ENCODE measurements at places on chromosomes 6 and 20.

GRCh38 chr6:72798196-72798595 lies 176.3 kb downstream of the KCNQ5 start:
- no peaks in the 10 kb centered on the region for H3K27me3 ChIP-seq
- no peaks in the 10 kb centered on the region for H3K36me3 ChIP-seq
- no peaks in the 10 kb centered on the region for H3K4me1 ChIP-seq

DNA sequence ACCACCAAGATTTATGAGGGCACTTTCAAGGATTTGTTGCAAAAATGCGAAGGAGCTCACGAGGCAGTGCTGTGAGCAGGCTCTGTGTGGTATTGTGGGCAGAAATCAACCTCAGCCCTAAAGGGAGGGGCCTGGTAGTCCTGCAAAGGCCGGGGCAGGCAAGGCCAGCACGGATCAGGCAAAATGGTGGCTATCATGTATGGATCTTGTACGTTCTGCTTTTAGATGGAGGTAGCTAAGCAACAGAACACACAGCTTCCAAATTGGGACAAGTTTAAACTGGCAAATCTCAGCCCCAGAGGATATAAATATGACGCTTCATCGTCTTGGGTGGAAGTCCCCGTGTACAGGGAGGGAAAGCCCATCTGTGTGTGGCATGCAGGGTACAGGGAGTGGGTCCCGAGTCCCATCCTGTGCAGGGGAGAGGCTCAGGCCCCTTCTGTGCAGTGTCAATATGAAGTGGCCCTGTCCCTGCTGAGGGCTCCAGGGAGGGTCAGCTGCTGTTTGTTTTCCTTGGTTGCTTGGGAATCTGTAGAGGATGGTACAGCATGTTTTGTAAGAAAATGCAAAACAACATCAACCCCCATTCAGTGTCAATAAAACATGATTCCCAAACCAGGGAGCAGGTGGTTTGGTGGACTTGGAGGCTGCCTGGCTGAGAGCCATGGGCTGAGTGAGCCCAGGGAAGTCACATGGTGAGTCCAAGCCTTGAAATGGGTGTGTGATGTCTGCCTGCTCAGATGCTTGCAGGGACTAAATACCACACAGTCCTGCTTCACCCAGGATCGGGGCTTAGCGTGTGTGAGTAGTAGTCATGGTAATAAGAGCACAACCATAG lies 113.0 kb downstream of the SYCP2 start:
- H3K4me1 ChIP-seq, result no peaks in the 10 kb centered on the region
- no peak overlapping the region for H3K4me3 ChIP-seq
- no peak overlapping the region for H3K27ac ChIP-seq
- peak; percentile 11 for DNase-seq
- H3K27me3 ChIP-seq, result no peaks in the 10 kb centered on the region

DNA sequence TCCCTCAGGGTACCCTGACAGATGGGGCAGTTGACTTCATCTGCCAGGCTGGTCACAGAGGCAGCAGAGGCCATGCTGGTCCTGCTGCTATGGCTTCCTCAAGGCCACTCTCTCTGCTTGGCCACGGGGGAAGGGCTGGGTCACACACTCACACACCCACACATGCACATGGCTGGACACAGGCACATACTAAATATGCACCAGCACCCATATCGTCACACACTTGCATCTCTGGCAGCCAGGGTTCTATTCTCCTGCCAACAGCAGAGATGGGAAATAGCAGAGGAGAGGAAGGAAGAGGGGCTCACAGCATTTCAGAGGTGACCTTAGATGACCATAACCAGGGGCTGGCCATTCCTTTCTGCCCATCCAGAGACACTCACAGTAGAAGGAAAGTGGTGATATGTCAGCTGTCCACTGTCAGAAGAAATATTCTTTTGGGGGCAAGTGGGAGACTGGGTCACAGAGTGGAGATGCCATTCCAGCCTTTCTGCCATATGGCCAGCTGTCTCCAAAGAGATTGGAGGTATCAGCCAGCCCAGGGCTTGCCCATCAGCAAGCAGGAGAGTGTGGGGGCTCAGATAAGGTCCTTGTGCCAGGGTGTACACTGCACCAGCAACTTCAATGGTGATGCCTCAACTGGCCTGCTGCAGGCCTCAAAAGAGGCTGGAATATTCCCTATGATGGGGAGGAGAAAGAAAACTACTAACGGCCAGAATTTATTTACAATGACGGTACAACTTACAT lies at the start of gene TRIM10:
TRIM10 (minus strand) TSS at position 427 of the 747 bp plus-strand sequence; CDS start at position 74, 353 bp downstream.
- peaks cover 3% of the 10 kb centered on the region for H3K4me1 ChIP-seq
- H3K36me3 ChIP-seq, result no peaks in the 10 kb centered on the region
- no peaks in the 10 kb centered on the region for H3K27me3 ChIP-seq
- no peak within 1 kb of the TSS for H3K27ac ChIP-seq
- no peak within 1 kb of the TSS for H3K4me3 ChIP-seq

GRCh38 chr6:30816791-30817739 lies 67.3 kb upstream of the DDR1 start:
- no peaks in the 10 kb centered on the region for H3K36me3 ChIP-seq
- no peak overlapping the region for H3K4me3 ChIP-seq
- no peak overlapping the region for H3K27ac ChIP-seq
- H3K4me1 ChIP-seq, result no peaks in the 10 kb centered on the region

DNA sequence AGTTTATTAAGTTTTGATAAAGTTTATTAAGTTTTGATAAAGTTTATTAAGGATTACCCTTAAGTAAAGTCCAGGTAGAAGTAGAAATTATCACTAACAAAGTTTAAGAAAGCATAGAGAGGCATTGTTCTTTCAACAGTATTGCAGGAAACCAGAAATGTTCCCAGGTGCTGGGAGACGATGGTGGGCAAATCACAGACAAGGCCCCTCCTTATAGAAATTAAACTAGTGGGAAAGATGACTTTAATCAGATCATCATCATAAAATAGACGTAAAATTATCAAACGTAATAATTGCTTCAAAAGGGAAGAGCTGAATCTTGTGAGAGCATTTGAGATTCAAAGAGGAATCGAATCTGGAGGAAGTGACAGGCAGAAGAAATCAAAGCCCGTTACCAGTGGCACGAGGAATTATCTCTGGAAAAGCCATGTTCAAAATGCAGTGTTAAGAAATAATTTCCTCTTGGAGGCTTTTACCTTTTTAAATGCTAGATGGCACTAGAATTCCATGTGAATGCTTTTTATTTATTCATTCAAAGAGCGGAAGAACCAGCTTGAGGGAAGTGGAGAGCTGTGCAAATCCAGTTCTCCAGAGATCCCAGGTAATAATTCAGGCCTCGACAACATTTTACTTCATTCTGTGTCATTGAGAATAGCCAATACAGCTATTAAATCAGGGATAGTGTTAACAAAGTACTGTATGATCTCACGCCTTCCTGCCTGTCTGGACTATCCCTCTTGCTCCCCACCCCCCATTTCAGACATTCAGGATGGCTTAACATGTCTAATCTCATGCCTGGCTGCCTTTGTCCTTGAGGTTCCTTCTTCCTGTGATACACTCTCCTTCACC lies 1.0 kb upstream of the APMAP start:
- DNase-seq, result no peak
- H3K4me3 ChIP-seq, result peak overlapping the region; percentile 93
- H3K27me3 ChIP-seq, result no peaks in the 10 kb centered on the region
- H3K4me1 ChIP-seq, result peaks cover 4% of the 10 kb centered on the region
- H3K27ac ChIP-seq, result no peak overlapping the region

GRCh38 chr6:4794140-4794707 lies 18.0 kb downstream of the CDYL start:
- no peak overlapping the region for H3K4me3 ChIP-seq
- H3K4me1 ChIP-seq, result peaks cover 7% of the 10 kb centered on the region
- no peak overlapping the region for H3K27ac ChIP-seq
- no peaks in the 10 kb centered on the region for H3K27me3 ChIP-seq
- DNase-seq, result no peak

DNA sequence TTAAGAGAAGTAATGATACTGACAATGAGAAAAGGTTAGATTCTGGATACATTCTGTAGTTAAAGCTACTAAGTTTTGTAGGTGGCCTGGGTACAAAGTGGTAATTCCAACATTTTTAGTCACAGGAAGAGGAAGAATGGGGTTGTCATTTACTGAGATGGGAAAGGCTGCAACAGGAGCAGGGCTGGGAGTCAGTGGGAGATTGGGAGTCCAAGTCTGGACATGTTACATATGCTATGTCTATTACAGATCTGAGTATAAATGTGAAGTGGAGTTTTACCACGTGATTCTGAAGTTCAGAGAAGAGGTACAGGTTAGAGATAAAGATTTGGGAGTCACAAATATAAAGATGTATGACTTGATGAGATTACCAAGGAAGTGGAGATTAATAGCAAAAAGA lies 116.2 kb downstream of the RWDD2A start:
- peaks cover 3% of the 10 kb centered on the region for H3K36me3 ChIP-seq
- no peaks in the 10 kb centered on the region for H3K4me1 ChIP-seq
- DNase-seq, result no peak
- H3K27ac ChIP-seq, result no peak overlapping the region
- H3K27me3 ChIP-seq, result no peaks in the 10 kb centered on the region
- H3K4me3 ChIP-seq, result no peak overlapping the region

- H3K4me1 ChIP-seq, result no peaks in the 10 kb centered on the region
- H3K27ac ChIP-seq, result no peak overlapping the region
- H3K27me3 ChIP-seq, result no peaks in the 10 kb centered on the region
- no peaks in the 10 kb centered on the region for H3K36me3 ChIP-seq
- no peak overlapping the region for H3K4me3 ChIP-seq
These were observed 68.9 kb downstream of the CYP39A1 start for GRCh38 chr6:46583721-46584120.

DNA sequence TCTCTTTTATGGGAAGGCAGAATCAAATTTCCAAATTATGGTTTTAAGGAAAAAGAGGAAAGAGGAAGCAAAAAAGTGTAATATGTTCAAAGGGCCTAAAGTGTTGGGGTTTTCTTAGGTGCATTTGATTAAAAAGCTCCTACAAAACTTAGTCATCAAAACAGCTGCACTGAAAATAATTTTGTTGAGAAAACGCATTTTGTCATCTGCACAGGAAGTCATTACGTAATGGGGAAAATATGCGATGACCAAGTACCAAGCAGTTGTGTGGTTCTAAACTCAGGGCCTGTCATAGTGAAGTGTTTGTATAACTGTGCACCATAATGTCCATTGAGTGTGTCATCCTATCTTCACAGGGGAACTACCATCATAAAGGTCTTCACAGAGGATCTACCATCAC lies 15.6 kb downstream of the HAO1 start:
- no peaks in the 10 kb centered on the region for H3K36me3 ChIP-seq
- no peak overlapping the region for H3K4me3 ChIP-seq
- no peaks in the 10 kb centered on the region for H3K27me3 ChIP-seq
- H3K4me1 ChIP-seq, result no peaks in the 10 kb centered on the region
- no peak overlapping the region for H3K27ac ChIP-seq

DNA sequence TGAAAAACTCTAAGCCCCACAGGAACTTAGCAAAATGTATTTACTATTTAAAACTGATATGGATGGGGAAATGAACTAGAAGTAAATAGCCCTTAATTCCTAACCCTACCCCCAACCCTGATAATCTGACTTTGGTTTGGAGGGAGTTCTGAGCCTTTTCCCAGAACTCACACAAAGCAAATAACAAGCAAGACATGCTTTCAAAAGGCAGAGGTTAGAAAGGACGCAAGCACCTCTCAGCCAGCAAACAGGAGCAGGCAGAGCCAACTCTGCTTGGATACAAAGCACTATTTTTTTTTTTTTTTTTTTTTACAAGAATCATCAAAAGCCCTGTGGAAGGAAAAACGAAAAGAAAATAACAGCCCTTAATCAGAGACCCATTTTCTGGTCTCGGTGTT lies 58.7 kb downstream of the SLC22A23 start:
- H3K27me3 ChIP-seq, result no peaks in the 10 kb centered on the region
- H3K36me3 ChIP-seq, result peaks cover 24% of the 10 kb centered on the region
- H3K4me1 ChIP-seq, result peaks cover 3% of the 10 kb centered on the region
- no peak for DNase-seq

- no peak overlapping the region for H3K27ac ChIP-seq
- no peak for DNase-seq
- no peaks in the 10 kb centered on the region for H3K36me3 ChIP-seq
These were observed 33.1 kb downstream of the PXDC1 start for GRCh38 chr6:3718407-3718806.

GRCh38 chr20:25360631-25361286 lies 29.9 kb downstream of the ABHD12 start:
- DNase-seq, result no peak
- no peak overlapping the region for H3K4me3 ChIP-seq
- peaks cover 21% of the 10 kb centered on the region for H3K4me1 ChIP-seq
- no peaks in the 10 kb centered on the region for H3K27me3 ChIP-seq
- H3K36me3 ChIP-seq, result peaks cover 8% of the 10 kb centered on the region

DNA sequence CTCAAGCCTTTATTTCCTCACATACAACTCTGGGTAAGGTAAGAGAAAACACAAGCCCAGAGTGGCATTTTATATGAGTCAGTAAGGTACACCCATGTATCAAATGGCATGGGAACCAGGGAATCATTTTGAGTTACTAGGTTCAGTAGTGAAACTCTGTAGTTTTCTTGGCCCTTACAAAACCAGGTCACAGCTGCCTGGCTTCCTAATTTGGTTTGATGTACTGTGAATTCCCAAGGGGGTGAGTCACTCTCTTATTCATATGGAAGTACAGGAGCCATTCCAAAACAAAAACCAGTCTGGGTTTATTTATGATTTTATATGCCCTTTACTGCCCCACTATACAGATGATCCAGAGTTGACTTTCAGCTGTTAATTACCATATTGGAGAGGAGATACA lies 70.7 kb downstream of the PDE7B start:
- DNase-seq, result peak; percentile 44
- peaks cover 7% of the 10 kb centered on the region for H3K36me3 ChIP-seq
- no peak overlapping the region for H3K4me3 ChIP-seq
- no peaks in the 10 kb centered on the region for H3K27me3 ChIP-seq
- peaks cover 4% of the 10 kb centered on the region for H3K4me1 ChIP-seq

DNA sequence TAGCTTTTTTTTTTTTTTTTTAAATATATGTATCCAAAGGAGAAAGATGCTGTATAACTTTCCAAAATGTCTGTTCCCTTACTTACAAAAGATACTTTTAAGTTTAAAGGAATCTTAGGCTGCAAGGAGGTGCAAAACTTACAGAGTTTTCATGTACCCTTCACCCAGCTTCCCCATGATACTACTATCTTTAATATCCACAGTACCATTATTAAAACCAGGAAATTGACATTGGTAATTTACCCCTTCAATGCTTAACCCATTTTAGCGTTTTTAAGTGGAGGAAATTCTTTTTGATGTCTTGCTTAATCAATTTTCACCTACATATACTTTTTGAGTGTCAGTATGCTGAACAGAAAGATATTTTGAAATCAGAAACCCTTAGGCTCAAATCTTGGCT lies 310.9 kb downstream of the PRL start:
- no peak overlapping the region for H3K27ac ChIP-seq
- no peaks in the 10 kb centered on the region for H3K27me3 ChIP-seq
- H3K4me3 ChIP-seq, result no peak overlapping the region
- 0 out of 2 replicates have a peak, but pooled peaks cover 3% of the 10 kb centered on the region for H3K4me1 ChIP-seq

DNA sequence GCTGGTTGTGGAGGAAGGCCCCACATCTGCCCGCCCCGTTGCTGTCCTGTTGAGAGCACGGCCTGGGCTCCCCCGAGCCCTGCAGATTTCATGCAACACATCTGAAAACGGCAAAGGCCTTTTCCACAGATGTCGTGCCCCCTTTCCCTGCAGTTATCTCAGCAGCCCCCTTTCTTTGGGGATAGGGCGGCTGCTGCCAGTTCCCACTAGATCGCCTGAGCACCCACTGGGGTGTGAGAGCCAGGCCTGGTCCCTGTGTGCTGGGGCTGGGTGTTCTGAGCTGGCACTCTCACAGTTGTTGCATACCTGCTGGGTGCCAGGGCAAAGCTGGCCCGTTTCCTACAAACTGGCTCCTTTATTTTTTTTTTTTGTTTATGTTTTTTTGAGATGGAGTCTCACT lies 12.3 kb upstream of the MTG2 start:
- peaks cover 42% of the 10 kb centered on the region for H3K36me3 ChIP-seq
- H3K27ac ChIP-seq, result no peak overlapping the region
- H3K4me3 ChIP-seq, result no peak overlapping the region
- H3K4me1 ChIP-seq, result no peaks in the 10 kb centered on the region

- H3K27ac ChIP-seq, result no peak overlapping the region
- H3K27me3 ChIP-seq, result no peaks in the 10 kb centered on the region
- no peak for DNase-seq
- no peak overlapping the region for H3K4me3 ChIP-seq
These were observed 188.8 kb upstream of the TBX18 start for GRCh38 chr6:84953111-84953755.

Data from H9 (cell line).